NCI-H2081 treated with DMSO at 0.1 percent for 48 hours (cell line): ENCODE measurements at places on chromosomes 12 and 14.

DNA sequence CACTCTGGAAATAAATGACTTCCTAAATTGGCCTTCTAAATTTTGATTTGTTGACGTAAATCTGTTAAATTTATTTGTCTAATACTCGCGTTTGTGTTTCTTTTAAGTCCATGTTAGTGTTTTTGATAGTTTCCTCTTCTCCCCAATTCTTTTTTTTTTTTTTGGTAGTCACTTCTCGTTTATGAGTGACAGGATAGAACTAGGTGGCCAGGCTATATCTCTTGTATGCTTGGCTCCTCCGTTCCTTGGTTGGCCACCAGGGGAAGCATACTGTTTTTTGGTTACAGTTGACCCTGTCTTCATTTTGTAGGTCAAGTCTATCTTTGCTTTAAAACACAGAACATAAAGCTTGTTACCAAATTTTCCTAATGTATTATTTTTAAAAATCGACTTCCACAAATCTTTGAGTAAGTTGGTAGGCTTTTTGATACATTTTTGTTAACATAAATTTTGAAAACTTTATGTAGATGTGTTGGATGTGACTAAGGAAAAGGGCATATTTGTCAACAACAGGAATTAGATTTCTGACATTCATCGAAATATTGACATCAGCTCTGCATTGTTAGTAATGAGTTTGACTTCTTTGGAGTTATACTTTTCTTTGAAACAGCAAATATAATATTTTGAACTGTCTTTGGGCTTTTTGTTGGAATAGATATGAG lies 2.2 kb downstream of the RCOR1 start:
- DNase-seq = peak; percentile 31

DNA sequence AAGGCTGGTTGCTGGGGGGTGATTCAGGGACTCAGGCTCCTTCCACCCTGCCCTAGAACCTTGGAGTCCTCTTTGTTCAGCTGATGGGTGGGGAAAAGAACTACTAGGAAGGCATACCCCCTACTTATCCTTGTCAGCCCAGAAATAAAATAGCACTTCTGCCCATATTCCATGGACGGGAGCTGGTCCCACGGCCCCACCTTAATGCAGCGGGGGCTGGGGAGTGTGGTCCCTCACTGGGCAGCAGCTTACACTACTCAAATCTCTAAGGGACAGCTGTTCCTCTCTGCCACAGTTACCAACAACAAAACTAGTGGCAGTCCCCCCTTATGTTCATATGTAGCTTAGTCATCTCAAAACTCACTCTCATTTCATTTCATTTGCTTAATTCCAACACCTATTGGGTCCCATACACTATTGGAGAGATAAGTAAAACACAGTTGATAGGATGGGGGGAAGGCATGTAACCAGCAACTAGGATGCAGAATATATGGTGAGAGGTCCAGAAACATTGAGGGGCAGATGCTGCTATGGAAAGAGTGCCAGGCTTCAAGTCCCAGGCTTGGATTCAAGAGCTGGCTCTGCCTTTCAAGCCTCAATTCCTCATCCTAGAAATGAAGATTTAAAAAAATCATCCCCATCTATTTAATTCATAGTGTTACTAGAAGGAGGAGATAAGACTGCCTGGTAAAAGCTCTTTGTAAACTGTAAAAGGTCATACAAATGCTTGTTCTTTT lies 83.7 kb upstream of the RIC8B start:
- DNase-seq = no peak

DNA sequence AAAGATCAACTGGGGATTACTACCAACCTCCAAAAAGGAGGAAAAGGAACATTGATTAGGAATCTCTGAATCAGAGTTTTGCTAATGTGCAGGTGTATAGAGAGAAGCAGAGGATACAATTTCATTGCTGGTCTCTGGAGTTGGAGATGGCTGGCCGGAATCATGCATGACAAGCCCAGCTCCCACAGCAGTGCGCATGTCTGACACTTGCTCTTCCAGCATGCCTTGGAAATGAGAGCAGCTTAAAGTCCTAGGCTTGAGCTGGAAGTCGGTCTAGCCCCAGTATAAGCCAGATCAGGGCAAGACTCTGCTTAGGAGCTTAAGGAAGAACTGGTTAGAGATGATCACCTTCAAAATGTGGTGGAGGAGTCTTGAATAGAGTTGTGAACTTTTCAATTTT lies 742.8 kb downstream of the DIO2 start:
- no peak for DNase-seq

- DNase-seq = no peak
Observed at GRCh38 chr12:56724701-56724971, 463 bp downstream of the NACA start.

DNA sequence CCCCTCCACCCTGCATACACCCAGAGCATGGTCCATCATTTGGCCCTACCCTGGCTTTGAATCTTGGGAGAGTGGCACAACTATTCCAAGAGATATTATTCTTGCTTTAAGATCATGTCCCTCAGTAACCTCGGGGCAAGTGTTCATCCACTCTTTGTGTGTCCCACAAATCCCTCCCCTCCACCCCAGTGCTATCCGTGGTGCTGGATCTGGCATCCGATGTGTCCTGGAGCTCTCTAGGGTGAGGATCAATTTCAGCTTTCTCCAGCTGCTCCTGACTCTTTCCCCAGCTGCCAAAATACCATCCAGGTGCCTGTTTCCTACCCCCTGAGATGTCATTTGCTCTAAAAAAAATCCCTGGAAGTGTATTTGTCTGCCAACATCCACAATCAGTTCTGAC lies 64.8 kb upstream of the CMKLR1 start:
- DNase-seq = no peak

DNA sequence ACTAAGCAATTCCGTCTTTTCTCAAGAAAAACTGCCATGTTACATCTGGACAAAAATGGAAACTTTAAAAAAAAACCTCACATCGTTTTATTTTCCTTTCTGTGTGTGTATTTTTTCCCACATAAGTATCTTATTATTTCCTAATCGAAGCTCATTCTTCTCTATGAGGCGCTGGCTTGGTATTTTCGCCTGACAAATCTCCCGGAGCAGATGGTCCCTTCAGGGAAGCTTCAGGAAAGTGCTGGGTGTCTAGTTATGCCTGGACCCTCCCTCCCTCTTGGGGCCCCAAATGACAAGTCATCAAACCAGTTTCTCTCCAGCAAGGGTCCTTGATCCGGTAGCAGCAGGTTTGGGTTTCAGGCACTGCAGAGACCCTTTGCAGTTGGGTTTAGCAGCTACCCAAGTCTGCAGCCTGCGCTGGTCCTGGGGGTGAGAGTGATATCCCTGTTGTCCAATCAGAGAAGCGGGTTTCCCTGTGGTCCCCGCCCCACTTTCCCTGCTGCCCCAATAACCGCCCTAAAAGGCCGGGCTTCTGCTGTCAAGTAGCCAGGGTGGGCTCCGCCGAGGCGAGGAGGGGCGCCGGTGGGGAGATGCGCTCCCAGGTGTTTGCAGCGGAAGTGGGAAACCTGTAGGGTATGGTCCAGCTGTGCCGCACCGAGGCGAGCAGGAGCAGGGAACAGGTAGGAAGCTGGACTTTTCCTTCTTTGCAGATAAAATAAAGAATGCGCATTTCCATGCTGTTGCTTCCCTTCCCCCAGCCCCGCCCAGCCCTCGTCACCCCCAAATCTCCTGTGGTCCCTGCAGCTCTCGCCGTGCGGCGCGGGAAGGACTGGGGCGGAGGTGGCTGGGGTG lies at the start of gene CNTN1:
TSS of gene CNTN1 (plus strand) at position 527 of the 852 bp plus-strand sequence.
- DNase-seq = peak; percentile 76

DNA sequence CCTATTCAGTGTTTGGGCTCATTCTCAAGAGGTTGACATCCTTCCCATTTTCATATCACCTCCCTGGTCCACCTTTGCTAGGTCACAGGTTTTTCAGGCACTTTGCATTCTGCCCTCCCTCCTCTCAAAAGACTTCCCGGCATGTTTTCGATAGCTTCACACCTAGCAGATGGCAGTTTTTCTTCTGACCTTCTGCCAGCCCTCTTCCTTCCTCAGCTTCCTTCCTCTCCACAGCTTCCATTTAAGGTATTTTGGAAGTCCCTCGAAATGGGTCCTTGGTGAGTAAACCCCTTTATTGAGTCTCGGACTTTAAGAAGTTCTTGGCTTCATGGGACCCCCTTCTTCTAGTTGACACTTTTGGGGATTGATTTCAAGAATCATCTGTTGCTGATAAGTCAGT lies 358.0 kb downstream of the RGS6 start:
- DNase-seq = no peak

GRCh38 chr12:20800160-20800559 lies 10.3 kb upstream of the SLCO1B3 start:
- DNase-seq = no peak

GRCh38 chr14:102279688-102280348 lies 25.1 kb downstream of the MOK start:
- DNase-seq = no peak

- DNase-seq = no peak
Observed at GRCh38 chr12:18415227-18415626, 153.9 kb downstream of the PIK3C2G start.

DNA sequence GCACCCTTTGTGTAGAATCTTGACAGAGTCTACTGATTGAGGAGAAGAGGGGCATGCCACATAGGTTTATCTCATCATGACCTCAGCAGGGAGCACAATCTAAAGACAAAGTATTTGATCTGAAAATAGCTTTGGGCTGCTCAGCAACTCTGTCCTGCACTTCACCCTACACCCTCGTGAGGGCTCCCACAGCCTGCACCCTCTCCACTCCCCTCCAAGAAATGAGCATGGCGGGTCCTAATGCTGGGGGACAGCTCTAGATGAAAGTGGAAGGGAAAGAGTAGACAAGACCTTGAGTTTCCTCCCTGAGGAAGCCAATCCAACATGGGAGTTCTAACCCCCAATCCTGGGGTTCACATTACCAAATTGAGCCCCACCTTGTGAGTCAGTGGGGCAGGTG lies 10.7 kb upstream of the KRT5 start:
- no peak for DNase-seq

GRCh38 chr14:56147986-56148901 lies 30.0 kb downstream of the PELI2 start:
- DNase-seq = no peak

DNA sequence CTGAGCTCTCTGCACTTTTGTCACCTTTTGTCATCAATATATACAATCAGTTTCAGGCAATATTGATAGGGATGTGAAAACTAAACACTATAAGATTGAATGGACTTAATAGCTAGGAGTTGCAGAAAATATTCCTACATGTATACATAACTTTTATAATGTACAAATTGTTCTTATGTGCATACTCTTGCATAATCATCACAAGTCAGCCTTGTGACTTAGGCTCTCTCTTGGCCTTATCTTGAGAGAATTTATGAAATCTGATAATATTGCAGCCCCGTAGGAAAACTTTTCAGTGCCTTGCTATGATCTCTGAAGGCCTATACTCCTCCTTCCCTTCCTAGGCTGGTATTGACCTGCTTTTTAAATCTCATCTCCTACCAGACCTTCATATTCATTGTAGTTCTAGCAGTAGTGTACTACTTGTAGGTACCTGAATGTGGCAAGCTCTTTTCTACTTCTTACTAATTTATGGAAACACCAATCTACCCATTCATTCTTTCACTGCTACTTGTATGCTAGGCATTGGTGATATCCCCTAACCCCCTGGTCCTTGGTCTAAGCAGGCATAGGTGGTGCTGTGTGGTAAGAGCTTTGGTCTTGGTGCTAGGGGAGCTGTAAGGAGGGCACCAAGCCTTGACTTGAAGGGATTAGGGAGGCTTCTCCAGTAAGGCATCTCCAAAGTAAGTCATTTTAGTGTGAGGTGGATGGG lies 100.0 kb downstream of the PRKCH start:
- DNase-seq = no peak

DNA sequence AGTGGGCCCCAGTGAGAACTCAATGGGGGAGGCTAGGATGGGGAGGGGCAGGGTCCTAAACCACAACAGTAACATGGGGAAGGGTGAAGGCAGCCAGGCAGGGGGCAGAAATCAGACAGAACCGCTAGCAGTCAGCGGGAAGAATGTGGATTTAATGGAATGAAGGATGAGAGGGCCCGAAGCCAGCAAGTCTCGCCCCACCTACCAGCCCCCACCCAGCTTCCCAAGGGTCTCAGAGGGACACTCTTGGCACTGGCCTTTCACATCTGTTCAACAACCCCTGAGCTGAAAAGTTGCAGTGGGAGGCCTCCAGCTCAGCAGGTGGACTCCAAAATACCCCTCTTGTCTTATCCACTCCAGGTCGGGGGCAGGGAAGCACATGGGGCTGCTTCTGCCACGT lies 6.5 kb upstream of the SLC6A12 start:
- no peak for DNase-seq

- DNase-seq = no peak
Observed at GRCh38 chr14:104680056-104680805, 9.2 kb upstream of the INF2 start.

- no peak for DNase-seq
Observed at GRCh38 chr14:35766700-35767082, 42.4 kb downstream of the RALGAPA1 start.

DNA sequence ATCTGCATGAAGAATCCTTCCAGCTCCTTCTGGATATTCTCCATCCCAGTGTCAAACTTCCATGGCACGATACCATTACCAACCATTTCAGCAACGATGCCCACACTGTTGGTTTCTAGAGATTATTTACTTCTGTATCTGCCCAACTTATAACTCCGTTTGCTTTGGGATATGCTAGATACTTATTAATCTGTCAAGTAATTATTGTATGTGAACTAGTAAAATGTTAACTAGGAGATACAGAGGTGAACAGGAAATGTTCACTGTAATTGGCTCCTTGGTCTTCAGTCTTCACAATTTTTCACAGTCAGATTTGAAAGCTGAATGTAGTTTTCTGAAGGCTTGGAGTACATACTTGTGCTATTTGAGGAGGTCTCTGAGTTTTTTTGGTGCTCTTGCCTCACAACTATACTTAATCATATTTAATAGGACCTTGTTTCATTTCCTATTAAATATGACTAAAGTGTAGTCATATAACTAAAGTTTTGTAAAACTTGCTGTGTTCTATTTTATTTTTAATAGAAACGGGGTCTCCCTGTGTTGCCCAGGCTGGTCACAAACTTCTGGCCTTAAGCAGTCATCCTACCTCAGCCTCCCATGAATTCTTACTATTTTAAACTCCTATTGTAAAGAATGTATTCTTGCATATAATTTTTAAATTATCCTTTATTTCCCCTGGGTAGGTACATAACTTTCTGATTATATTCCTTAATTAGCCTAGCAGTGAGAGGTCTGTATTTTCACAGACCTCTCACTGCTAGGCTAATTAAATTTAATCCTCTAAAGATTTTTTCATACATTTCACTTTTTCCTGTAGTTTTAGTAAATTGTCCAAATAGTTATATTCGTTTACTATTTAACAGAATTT lies 79.7 kb downstream of the FGD4 start:
- DNase-seq = no peak

DNA sequence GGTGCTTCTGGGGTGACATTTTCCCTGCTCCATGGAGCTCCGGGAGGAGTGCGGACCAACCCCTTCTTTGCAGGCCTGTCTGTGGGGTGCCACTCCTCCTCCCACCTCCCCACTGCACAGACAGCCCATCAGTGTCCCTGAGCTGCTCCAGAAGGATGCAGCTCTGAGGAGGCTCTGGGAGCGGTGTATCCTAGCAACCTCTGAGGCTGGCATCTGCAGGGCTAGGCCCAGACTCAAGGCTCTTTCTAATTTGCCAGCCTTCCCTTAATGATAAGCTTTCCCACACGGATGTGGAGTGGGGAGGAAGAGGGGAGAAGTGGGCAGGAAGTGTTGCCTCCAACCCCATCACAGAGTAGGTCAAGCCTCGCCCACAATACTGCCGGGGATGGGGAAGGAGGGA lies 59.7 kb downstream of the CALM1 start:
- no peak for DNase-seq

- no peak for DNase-seq
Observed at GRCh38 chr12:22874151-22874550, 249.2 kb downstream of the ETNK1 start.

GRCh38 chr12:69509904-69510827 lies 40.0 kb downstream of the FRS2 start:
- DNase-seq = peak; percentile 31

- no peak for DNase-seq
Observed at GRCh38 chr12:124273630-124274029, 21.3 kb upstream of the RFLNA start.
